Mesothelial cell of epicardium (in vitro differentiated cells): ENCODE measurements at places on chromosomes 2 and 18.

- DNase-seq, result no peak
Measured at GRCh38 chr2:234488913-234489451, 7.9 kb downstream of the ARL4C start.

DNA sequence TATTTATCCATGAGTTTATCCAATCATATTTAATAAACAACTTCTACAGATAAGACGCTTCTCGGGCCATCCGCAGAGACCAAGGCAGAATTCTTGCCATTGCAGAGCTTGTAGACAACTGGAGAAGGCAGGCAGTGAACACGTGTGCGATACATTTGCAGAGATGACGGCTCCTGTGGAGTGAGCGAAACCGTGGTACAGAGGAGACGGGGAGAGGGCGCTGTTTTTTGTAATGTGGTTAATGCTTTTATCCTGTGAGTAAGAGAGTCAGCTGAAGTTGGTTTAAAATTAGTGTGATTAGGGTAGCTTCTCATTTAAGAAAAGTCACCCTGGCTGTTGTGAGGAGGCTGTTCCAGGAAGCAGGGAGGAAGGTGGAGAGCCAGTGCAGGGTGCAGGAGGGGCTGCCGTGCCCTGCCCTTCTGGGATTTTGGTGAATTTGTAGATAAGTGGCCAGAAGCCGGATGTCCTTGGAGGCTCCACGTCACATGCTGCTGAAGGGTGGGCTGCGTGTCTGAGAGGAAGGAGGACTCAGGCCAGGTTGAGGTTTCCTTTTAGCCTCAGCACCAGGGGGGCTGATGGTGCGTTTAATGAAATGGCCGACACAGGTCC lies 151.4 kb downstream of the SNTG2 start:
- DNase-seq, result no peak

DNA sequence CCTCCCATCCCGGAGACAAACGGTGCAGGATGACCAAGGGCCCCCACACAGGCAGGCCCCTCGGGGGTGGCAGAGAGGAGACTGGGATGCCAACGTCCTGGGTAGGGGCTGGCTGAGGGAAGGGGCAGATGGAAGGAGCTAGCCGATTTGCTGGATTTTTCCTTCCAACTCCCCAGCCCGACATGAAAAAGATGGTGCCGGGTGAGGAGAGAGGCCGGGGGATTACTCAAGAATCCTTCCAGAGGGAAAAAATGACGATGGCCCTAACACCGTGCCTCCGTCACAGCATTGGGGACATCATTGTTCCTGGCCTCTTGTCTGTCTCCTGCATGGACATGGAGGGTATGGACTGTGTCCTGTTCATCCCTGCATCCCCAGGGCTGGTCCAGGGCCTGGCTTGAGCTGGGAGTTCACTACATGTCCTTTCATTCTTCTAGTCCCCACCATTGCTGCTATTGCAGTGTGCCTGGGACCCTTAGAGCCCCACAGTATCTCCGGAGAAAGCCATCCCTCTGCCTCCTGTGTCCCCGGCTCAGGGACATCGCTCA lies 217.7 kb downstream of the TNS1 start:
- DNase-seq, result no peak

GRCh38 chr2:158633261-158633660 lies 161.9 kb upstream of the DAPL1 start:
- no peak for DNase-seq

DNA sequence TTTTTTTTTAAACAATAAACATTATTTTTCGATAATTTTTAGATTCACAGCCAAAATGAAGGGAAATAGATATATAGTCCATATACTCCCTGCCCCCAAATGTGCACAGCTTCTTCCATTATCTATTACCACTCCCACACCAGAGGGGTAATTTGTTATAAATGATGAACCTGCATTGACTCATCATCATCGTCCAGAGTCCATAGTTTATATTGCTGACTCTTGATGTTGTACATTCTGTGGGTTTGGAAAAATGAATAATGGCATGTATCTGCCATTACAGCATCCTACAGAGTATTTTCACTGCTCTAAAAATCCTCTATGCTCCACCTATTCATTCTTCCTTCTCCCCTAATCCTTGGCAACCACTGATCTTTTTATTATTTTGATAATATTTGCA lies 121.5 kb downstream of the LTBP1 start:
- DNase-seq, result no peak

GRCh38 chr2:234075518-234075915 lies 25.0 kb downstream of the SPP2 start:
- DNase-seq, result no peak

- no peak for DNase-seq
Measured at GRCh38 chr2:240435457-240435947, at the start of gene GPC1. GPC1 (plus strand) TSS chr2:240435663; CDS start chr2:240435919, 256 bp downstream.

- no peak for DNase-seq
Measured at GRCh38 chr2:144935191-144935590, 415.3 kb upstream of the ZEB2 start.

DNA sequence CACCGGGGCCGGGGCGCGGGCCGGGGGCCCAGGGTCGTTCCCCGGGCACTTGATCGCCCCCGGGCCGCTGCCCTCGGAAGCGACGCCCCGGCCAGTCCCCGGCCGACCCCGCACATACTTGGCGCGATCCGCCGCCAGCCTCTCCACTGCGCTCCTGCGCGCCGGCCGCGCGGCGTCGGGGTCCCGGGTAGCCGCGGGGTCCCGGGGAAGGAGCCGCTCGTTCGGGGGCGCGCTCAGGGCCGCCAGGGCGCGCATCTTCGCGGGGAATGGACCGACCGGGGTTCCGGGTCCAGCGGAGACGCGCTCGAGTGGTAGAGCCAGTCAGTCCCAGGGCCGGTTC lies 204 bp downstream of the FAM110C start:
- DNase-seq, result no peak

DNA sequence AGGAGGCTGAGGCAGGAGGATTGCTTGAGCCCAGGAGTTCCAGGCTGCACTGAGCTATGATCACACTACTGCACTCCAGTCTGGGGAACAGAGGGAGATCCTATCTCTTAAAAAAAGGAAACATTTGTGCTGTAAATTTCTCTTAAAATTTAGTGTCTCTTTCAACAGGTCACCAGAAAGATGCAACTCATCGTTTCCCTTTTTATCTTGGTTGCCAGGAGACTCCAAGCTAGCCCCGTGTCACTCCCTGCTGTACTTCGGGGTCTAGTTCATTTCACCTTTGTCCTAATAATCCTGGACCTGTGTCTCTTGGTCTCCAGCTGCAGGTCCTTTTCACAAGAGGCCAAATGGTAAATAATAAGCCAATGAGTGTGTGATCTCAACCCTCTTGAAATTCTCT lies 7.1 kb downstream of the HS1BP3 start:
- no peak for DNase-seq

- no peak for DNase-seq
Measured at GRCh38 chr2:208295834-208296233, 29.8 kb downstream of the PIKFYVE start.

DNA sequence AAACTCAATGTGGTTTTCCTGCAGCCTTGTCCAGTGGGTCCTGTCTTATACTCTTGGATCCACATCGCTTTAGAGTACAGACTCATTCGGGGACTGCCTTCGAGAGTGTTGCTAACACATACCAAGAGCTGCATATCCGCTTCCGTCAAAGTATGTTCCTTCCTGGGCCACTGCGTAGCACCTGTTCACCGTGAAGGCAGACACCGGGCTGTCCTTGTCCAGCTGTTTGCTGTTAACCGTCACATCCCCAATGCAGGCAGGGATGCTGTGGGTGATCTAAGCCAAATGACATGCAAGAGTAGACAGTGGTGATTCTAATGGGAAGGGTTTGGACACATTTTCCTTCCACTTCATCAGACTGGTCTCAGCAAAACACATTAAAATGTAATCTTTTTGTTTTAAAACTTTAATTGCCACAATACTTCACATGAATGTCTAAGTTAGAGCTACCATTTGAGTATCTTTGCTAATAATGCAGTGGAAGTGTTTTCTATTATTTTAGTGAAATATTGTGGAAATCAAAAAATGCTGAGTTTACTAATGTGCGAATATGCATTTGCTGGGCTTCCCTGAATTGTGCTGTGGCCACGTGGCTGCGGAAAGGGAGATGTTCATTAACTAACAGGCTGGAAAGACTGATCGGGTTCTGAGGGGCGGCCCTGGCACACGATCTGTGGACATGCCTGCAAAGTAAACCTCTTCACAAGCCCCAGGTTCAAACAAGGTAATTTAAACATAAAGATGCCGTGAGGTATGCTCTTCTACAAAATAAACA lies 169.1 kb downstream of the LAMA1 start:
- DNase-seq, result no peak

GRCh38 chr18:3663870-3664512 lies 214.0 kb downstream of the TGIF1 start:
- DNase-seq, result no peak

DNA sequence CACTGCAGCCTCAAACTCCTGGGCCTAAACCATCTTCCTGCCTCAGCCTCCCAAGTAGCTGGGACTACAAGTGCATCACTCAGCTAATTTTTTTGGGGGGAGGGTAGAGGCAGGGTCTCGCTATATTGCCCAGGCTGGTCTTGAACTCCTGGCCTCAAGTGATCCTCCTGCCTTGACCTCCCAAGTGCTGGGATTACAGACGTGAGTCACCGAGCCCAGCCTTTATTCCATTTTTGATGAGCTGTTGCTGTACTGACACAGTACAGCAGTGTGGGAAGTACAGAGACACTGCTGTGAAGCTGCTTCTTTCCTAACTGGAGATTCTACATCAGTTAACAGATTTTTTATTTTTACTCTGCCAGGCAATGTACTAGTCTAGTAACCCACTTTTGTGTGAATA lies 18.8 kb downstream of the PTRHD1 start:
- no peak for DNase-seq

GRCh38 chr2:170144761-170145160 lies 33.2 kb upstream of the MYO3B start:
- no peak for DNase-seq

GRCh38 chr2:158953926-158954763 lies 14.3 kb upstream of the TANC1 start:
- DNase-seq, result peak; percentile 68

DNA sequence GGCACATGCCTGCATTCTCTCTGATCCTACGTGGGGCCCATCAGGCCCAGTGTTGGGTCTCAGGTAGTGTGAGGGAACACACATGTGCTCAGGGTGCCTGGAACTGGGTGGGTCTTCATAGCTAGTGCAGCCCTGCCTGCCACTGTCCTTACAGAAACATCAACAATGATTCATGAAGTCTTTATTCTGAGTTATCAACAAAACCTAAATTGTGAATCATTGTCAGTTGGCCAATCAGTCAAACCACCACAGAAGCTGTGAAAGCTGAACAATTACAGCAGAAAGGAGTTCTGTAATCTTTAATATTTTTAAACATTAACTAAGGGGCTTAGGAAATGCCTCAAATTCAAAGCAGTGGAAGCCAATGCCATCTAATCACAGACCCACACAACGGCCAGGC lies 82.8 kb upstream of the ZNF521 start:
- no peak for DNase-seq

- DNase-seq, result peak; percentile 46
Measured at GRCh38 chr2:20962939-20963557, 80.8 kb downstream of the APOB start.

DNA sequence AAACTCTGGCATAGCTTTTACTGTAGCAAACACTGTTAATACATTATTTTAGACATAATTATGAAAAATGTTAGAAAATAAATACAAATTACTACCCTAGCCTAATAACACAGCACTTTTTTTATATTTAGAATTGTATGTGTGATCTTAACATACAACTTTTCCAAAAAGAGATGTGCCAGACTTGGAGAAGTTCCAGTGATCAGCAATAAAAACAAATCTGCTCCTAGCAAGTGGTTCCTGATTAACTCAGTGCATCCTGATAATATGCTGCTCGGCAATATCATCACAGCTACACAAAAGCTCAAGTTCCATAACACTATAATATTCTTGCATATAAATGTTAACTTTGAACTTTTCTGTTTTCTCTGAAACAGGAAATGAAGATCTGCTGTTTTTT lies 22.4 kb upstream of the PTPRM start:
- no peak for DNase-seq

GRCh38 chr18:51171625-51172259 lies 25.7 kb downstream of the MEX3C start:
- DNase-seq, result no peak

- DNase-seq, result no peak
Measured at GRCh38 chr2:208266553-208266893, 468 bp downstream of the PIKFYVE start.

DNA sequence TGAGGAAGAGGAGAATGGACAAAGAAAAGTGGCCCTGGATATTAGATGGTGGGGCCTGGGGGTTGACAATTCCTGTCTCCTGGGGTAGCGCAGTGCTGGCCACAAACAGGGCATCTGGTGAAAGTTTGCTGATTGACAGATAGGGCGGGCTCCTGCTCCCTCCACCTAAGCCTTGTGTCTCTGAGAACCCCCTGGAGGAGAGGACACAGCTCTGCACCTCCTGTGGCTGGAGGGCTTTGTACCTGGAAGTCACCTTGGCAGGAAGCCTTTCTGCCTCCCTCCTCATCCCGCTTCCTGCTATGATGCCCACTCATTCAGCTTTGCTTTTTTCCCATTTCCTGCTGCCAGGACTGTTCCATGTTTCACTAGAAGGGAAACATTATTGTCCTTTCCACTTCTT lies 72.4 kb downstream of the RHOB start:
- DNase-seq, result no peak

GRCh38 chr2:202690321-202690900 lies 55.6 kb downstream of the FAM117B start:
- DNase-seq, result no peak

- DNase-seq, result no peak
Measured at GRCh38 chr2:207855591-207855990, 85.9 kb upstream of the FZD5 start.

DNA sequence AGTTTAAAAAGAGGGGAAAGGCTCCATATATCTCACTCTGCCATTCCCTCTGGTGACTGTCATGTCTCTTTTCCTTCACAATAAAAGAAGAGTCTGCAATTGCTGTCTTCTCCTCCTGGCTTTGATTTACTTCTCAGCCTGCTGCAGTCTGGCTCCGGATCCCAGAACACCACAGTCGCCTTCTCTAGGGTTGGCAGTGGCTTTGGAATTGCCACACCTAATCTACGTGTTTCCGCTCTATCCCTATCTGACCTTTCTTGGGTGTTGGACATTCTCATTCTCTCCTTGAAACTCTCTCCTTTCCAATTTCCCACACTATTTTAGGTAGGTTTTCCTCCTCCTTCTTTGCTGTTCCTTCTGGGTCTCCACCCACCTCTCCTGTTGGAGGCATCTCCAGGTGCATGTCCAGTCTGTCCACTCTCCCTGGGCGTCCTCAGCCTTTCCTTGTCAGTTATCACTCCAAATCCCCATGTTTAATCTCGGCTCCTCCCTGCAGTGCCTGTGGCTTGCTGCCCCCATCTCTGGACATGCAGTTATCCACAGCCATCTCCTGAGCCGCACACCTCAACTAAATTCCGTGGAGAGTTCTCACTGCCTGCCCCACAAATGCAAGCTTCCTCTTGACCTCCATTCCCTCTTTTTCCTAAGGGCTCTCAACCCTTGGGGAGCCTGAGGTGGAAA lies 112.8 kb downstream of the KCTD1 start:
- DNase-seq, result no peak

GRCh38 chr2:230053753-230054478 lies 14.8 kb downstream of the SLC16A14 start:
- DNase-seq, result no peak

DNA sequence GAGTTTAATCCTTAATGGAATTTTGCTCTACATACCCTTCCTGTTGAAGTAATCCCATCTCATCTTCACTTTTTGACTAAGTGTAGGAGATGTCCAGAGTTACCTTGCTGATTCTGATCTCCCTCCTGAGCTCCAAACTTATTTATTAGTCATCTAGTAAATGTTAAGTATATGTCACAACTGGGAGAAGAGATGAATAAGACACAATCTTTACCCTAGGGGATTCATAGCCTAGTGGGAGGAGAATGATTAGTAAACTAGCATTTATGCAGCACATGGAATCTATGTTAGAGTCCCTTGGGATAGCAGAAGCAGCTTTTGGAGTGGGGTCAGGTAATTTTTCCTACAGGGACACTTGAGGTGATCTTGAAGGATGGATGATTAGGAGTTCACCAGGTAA lies 20.7 kb downstream of the ACVR2A start:
- DNase-seq, result no peak
